ENCODE measurements at places on chromosomes 11 and 22.

- no peak for DNase-seq
These were observed 20.0 kb downstream of the CD6 start for GRCh38 chr11:60991457-60991856.

DNA sequence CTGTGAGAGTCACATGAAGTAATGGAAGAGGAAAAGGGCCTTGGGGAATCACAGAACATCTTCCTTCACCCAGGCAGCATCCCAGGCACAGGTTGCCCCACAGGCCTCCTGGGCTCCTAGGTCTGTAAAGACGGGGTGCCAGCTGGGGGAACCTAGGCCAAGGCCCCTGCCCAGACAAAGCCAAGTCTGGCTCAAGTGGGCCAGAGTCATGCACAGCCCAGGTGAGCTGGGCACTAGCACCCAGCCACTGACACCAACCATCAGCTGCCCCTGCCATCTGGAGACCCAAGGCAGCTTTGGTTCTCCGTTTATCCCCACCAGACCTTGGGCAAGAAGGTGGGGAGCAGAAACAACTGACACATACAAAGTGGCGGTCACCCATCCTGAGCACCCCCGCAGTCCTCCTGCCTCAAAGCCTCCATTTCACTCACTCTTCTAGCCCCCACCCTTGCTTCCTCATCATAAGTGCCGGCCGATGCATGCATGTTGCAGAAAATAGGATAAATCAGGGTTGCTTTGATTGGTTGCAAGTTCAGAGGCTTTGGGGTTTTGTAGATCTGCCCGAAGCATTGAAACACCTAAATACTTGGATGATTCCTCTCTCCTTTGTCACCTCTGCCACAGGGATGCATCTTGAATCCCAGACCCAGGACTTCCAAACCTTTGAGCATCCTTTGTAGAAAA lies 26.5 kb upstream of the TMPRSS4 start:
- DNase-seq: no peak

DNA sequence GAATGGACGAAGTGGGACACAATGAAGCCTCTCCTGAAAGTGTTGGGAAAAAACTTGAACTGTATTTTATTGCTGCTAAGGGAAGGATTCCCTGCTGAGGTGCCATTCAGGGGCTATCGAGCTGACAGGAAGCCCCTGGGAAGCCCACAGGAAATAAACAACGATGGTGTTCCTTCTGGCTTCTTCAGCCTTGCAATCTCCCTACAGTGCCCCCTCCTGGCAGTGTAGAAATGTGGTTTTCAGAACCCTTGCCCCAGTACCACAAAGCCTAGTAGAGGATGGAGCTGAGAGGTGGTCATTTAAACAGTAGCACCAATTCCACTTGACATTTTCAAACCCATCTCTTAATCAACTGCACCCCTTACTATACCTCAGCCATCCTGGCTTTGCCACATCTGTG lies 676.7 kb upstream of the ARHGAP42 start:
- DNase-seq: no peak

GRCh38 chr11:20656901-20657300 lies 12.5 kb upstream of the NELL1 start:
- no peak for DNase-seq

- DNase-seq: no peak
These were observed 9.2 kb upstream of the PHF21A start for GRCh38 chr11:46130286-46130940.

DNA sequence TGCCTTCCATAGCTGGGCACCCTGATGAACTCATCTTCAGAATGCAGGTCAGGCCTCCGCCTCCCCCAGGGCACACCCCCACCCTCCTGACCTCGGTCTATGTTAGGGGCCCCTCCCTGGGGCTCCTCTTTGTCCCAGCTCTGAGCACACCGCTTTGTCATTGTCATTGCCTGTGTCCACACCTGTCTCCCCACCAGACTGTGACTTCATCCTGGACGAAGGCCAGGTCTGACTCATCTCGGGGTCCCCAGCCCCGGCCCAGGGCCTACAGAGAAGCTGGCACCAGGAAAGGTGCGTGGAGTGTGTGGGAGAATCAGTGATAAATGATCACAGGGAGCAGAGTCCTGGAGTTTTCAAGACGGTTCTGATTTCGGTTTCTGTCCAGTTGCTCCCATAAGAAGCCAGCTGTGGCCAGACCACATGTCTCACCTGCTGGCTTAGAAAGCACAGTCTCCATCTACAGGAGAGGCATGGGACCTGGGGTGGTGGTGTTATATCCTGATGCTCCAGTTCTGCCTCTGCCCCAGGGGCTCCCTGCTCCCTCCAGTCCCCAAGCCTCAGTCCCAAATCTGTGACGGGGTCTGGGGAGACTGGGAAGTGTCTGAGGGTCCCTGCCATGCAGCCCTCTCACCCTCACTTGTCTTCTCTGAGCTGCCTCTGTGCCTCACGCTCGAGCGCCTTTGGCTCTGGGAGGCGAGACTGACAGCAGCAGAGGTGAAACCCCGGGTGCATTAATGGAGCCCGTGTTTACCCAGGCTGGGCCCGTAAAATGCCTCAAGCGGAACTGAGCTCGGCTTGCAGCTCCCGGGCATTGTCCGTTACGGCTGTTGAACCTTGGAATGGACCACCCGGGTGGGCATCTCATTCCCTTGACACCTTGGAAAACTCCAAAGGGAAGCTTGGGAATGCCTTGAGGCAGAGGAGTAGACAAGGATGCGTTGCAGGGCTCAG lies 85.5 kb upstream of the WNT11 start:
- DNase-seq: no peak

GRCh38 chr11:297586-298405 lies 1.5 kb downstream of the IFITM5 start:
- no peak for DNase-seq

- DNase-seq: no peak
These were observed at the start of gene OR4D9 for GRCh38 chr11:59510941-59511589. OR4D9 (plus strand) TSS chr11:59511539; CDS start chr11:59514913, 3,374 bp downstream.

GRCh38 chr22:30204742-30205111 lies 41.8 kb downstream of the LIF start:
- DNase-seq: no peak

DNA sequence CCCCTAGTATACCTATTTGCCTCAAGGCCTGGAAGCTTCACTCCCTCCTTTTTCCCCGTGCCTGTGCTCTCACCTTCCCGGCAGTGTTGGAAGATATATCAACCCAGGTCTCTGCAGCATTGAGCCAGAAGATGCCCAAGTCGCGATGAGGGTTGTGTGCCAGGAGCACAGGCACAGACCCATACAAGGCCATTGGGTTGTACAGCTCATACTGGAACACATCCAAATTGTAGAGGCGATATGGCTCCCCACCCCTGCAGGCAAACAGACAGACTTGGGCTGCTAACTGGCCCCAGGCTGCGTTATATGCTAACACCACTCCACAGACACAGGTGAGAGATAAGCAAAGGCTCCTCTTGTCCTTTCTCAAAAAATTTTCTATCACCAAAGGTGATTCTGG lies 10.7 kb upstream of the B3GAT3 start:
- no peak for DNase-seq

DNA sequence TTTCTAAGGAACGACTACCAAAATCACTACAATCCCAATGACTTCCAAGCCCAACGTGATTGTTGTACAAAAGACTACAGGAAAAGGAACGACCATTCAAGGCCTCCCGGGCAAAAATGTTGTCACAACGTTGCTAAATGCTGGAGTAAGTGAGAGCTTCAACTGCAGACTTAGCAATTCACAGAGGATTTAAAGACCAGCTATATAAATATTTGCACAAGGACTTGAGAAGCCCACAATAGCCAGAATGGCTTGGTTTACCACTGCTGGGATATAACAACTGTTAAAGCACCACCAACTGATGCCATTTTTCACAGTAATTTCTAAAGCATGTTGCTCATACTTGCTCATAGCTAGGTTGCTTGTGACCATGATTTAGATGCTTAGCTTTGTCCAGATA lies 78.3 kb downstream of the EMSY start:
- no peak for DNase-seq

DNA sequence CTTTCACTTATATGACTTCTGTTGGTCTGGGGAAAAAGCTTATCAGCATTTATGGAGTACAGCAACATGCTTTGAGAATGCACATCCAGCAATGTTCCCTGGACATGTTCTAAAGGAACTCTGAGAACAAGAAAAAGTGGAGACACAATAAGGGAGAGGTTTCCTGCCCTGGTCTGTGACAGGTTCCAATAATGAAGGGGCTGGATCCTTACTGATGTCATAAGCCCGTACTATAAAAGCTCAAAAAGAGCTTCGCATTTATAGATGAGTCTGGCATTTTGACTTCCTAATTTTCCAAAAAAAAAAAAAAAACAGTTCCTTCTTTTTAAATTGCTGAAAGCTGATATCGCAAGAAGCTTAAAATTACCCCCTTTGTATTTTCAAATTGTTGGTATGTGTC lies 129.1 kb downstream of the MPPED2 start:
- DNase-seq: no peak

DNA sequence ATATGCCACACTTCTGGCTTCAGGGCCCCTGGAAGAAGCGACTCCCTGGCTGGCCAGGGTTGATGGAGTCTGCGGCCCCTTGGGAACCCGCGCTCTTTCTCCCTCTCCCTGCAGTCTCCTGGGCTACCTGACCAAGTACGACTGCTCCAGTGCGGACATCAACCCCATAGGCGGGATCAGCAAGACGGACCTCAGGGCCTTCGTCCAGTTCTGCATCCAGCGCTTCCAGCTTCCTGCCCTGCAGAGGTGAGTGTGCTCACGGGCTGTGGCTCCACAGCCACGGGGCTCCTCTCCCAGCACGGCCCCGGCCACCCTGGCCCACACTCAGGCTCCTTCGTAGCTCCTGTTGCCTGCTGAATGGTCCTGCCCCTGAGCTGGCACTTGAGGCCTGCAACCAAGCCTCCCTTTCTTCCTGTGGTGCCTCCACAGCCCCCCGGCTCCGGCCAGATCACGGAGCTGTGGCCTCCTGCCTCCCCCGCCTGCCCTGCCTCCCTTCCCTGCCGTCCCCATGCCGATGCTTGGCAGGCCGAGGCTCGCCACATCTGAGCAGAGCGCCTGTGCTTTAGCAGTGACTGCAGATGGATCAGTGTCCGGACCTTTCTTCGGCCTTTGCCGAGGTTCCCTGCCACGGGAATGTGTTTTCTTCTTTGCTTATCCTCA lies 36.2 kb upstream of the KRTAP5-7 start:
- no peak for DNase-seq
